Activated CD4-positive, alpha-beta T cell treated with anti-CD3 and anti-CD28 coated beads for 4 hours (primary cell): ENCODE measurements at places on chromosomes 2 and 18.

GRCh38 chr2:18378020-18378653 is 182.3 kb downstream of the RDH14 start:
- DNase-seq: peak; percentile 13

GRCh38 chr2:191951832-191952231 is 104.9 kb upstream of the CAVIN2 start:
- no peak for DNase-seq

GRCh38 chr2:99776906-99777646 is 287.3 kb upstream of the REV1 start:
- DNase-seq: no peak

DNA sequence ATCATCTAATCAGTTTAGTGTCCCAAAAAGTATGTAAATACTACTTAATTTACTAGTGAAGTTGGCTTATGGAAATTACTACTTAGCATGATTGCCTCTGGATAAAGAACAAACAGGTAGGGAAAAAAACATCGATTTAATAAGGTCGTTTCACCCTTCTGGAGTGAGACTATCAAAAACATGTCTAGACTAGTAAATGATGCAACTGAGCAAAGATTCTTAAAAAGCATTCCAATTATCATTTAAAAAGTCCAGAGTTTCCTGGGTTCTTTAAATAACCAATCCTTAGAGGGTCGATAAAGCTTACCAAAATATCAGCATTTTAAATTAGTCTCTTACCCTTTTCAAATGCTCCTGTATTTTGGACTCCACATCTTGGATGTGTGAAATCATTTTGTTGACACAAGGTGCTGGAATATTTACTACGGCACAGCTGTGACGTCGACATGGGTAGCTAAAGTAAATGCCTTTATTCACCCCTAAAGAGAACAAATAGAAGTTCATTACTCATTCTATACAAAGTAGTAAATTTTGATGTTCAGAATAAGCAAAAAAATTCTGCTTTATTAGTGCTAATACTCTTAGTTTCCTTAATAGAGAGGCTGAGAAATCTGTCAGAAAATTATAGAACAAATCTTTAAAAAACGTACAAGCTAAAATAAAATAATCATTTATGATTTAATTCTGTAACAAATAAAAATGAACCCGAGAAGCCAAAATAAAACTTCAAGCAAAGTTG is 70.6 kb downstream of the CCDC178 start:
- DNase-seq: no peak

DNA sequence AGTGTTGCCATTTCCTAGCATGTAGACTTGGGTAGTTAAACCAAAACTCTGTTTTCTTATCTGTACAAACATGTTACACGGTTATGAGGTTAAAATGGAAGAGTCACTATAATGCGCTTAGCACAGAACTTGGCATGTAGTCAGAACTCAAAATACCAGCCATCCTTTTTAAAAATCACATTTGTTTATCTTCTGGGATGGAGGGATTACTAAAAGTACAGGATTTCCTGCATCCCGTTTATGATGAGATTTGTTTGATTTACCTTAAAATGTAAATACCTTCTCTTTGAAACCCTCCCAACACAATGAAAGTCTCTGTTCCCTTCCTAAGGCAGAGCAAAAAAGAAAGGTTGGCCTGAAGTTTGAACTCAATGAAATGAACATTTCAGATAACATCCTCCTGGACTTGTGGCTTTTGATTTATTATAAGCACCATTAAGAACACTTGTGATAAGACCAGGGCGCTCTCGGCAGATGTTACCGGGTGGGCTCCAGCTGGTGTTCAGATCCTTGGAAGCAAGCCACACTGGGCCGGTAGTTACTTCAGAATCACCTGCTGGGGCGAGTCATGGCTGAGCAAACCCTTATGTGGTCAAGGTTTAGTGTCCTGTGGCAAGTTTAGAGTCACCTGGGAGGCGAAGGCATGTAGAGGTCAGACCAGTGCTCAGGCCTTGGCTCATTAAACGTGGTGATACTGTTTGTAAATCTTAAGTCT is 105.7 kb downstream of the MGAT5 start:
- DNase-seq: no peak

GRCh38 chr2:24206242-24206641 is 31.4 kb downstream of the FAM228A start:
- no peak for DNase-seq

DNA sequence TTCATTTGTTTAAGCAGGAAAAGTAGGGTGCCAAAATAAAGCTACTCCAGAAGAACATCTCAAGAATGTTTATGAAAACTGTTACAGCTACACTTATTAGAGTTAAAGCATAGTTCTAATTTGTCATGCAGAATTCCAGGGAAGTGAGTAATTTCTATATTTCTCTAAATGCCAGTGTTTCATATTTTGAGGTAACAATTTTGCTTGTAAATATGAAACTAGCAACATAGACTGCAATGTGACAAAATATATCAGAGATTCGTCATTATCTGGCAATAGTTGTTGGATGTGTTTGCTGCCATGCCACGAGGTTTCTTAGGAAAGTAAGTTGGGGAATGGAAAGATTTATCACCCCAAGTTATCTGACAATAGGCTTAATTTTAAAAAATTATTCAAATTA is 424.1 kb upstream of the ZEB2 start:
- DNase-seq: no peak

- DNase-seq: no peak
These were observed 103.2 kb downstream of the FAM161A start for GRCh38 chr2:61750624-61751023.

DNA sequence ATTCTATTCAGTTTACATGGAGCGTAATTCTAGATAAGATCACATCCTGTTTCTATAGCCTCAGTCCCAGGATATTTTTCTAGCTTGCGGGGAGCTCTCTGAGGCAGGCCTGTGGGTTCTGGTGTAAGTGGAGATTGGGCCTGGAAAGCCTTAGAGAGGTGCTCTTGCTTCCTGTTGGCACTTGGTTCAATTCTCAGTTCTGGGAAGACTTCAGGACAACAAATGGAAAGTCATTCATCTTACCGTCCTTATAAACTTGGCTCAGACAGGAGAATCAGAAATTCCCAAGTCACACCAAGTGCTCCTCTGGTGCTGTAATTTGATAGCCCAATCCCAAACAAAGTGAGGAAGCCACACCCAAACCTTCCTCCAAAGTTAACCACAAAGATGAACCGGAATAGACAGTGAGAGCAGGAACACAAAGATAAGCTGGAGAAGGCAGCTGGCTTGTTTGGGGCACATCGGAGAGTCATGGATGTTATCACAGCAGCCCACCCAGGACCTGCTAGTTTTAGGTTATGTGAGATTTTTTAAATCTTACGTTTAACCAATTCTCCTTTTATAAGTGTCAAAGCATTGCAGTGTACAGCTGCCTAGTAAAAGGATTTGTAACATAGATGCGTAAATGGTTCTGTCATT is 144.3 kb upstream of the MAP3K20 start:
- DNase-seq: no peak
